Right atrium auricular region (tissue), 2 donors: ENCODE measurements at places on chromosomes 5 and 9. TPM values are rescaled to one million over a fixed set of nuclear protein-coding genes. Genes with fewer than 3 reads are reported as not detected.

NTNG2 gene
- 16.9 TPM for total RNA-seq

- DNase-seq, result no peak
- no peaks in the 10 kb centered on the region for H3K4me1 ChIP-seq
- no peaks in the 10 kb centered on the region for H3K27me3 ChIP-seq
- no peak overlapping the region for H3K27ac ChIP-seq
- no peaks in the 10 kb centered on the region for H3K36me3 ChIP-seq
These were observed 74.3 kb downstream of the NDFIP1 start for GRCh38 chr5:142182840-142183239.

QRFP gene
- not detected for total RNA-seq

GRCh38 chr9:103225702-103226646 lies 230.8 kb downstream of the CYLC2 start:
- H3K27me3 ChIP-seq, result no peaks in the 10 kb centered on the region
- no peak overlapping the region for H3K4me3 ChIP-seq
- DNase-seq, result no peak
- no peaks in the 10 kb centered on the region for H3K36me3 ChIP-seq
- no peak overlapping the region for H3K27ac ChIP-seq

DNA sequence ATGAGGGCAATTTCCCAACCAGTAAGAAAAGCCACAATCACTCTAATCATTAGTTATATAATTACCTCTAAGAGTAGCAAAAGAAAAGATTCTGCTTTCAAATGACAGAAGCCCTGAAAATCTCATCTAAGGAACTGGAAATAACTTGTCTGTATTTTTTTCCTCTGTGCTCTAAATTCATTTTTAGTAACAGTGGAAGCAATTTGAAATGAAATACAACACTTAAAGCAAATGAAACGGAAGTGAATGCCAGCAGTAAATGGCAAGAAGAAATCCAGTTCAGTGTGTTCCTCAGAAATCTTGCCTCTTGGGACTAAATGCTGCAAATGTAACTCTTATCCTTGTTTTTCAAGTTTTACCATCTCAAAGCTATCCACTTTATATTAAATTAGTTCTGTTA lies 294.9 kb downstream of the TAF11L14 start:
- no peaks in the 10 kb centered on the region for H3K27me3 ChIP-seq
- no peaks in the 10 kb centered on the region for H3K36me3 ChIP-seq
- H3K4me3 ChIP-seq, result no peak overlapping the region
- DNase-seq, result no peak

UNC5A gene
- total RNA-seq, result not detected

GRIA1 gene
- 1.2 TPM for total RNA-seq

ZNF658 gene
- total RNA-seq, result 4.3 TPM

- H3K4me3 ChIP-seq, result peak overlapping the region; percentile 15
- no peaks in the 10 kb centered on the region for H3K27me3 ChIP-seq
- H3K27ac ChIP-seq, result peak overlapping the region; percentile 93
- H3K4me1 ChIP-seq, result no peaks in the 10 kb centered on the region
- peak; percentile 91 for DNase-seq
These were observed 13.6 kb upstream of the GM2A start for GRCh38 chr5:151239237-151239861.

GRCh38 chr5:79236362-79236969 lies 535 bp downstream of the JMY start:
- no peak for DNase-seq
- H3K36me3 ChIP-seq, result no peaks in the 10 kb centered on the region
- no peaks in the 10 kb centered on the region for H3K4me1 ChIP-seq
- H3K27me3 ChIP-seq, result no peaks in the 10 kb centered on the region
- H3K4me3 ChIP-seq, result peak overlapping the region; percentile 70
- peak overlapping the region; percentile 95 for H3K27ac ChIP-seq

- H3K27ac ChIP-seq, result no peak overlapping the region
- no peaks in the 10 kb centered on the region for H3K36me3 ChIP-seq
- H3K4me3 ChIP-seq, result no peak overlapping the region
- DNase-seq, result no peak
- H3K4me1 ChIP-seq, result no peaks in the 10 kb centered on the region
These were observed 479.4 kb downstream of the TLR4 start for GRCh38 chr9:118183576-118183975.

DPP7 gene
- 188 TPM for total RNA-seq
